ENCODE measurements at places on chromosomes 1 and 21.

DNA sequence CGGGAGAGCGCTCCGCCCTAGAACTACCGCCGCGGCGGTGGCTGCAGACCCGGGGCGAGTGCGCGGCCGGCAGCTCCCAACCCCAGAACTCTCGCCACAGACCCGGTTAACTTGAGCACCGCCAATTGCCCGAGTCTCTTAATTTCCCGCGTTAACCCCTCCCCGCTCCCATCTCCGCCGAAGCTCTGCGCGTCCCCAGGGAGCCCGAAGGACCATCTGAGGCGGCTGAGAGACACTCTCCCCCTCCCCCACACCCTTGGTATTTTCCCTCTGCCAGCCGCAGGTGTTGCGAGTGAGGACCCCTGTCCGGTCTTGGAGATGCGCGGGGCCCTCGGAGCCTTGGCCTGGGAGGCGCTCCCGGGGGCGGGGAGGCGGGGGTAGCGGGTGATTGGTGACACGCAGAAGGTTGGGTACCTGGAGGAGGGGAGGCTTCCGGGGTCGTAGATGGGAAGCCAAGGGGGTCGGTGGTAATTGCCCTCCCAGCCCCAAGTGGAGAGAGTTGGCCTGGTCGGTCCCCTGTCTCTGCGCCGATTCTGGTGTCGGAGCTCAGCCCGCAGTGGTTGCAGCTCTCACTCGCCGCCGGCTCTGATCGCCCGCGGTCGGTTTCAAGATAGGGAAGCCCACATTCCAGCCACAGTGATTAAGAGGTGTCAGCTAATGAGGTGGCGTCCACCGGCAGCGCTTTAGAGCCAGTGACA, 858 bp upstream of the SUSD4 start:
- DNase-seq = no peak

DNA sequence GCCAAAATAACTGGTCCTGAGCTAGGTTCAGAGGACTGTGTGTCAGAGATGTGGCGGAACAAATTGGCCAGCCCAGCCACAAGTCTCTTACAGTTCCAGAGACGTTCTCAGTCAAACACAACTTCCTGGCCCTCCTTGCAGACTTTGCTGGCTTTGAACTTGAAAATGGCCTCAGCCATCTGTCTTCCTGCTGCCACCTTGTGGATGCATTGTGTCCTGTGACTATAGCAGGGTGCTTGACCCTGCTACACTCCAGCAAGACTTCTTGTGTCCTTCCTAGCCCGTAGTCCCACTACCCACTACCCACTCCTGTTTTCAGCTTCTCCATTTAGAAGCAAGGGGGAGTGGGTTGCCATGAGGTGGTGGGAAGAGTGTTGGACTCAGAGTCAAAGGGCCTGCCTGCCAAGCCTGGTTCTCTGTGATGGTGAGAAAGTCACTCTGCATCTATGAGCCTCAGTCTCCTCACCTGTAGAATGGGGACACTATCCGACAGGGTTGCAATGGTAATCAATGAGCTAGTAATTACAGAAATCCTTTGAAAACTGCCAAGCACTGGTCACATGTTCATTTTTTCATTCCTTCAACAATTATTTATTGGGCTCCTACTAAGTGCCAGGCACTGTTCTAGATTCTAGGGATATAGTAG, 109.9 kb downstream of the IGSF21 start:
- no peak for DNase-seq

- no peak for DNase-seq
Measured at GRCh38 chr1:194833111-194833510, 1646.7 kb upstream of the B3GALT2 start.

GRCh38 chr1:235402457-235403200, 35.4 kb downstream of the TBCE start:
- DNase-seq = no peak

GRCh38 chr1:214719207-214719606, 116.2 kb downstream of the CENPF start:
- no peak for DNase-seq

- no peak for DNase-seq
Measured at GRCh38 chr1:14443164-14443787, 155.2 kb upstream of the KAZN start.

- no peak for DNase-seq
Measured at GRCh38 chr1:153684892-153685291, 6.4 kb downstream of the NPR1 start.

GRCh38 chr1:7259955-7260354, 474.7 kb downstream of the CAMTA1 start:
- no peak for DNase-seq

GRCh38 chr1:165616054-165616612, 14.9 kb upstream of the MGST3 start:
- no peak for DNase-seq

DNA sequence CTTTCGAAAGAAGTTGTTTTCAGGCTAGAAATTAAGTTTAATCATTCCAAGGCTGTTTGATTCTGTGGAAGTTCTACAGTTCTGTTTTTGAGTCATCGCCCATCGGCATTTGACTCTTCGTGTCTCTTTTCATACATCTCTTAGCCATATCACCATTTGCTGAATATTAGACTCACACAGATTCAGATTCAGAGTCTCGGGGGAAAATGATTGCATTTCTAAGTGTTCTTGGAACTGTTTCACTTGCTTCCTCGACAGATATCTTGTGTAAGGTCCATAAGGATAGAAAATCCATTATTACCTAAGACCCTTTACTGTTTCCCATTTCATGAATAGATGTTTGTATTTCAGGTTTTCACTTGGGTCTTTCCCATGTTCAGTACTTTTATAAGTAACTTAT, 237.0 kb upstream of the SGIP1 start:
- DNase-seq = no peak

GRCh38 chr21:45299864-45300785, 12.4 kb upstream of the POFUT2 start:
- DNase-seq = no peak

Measured in amniotic stem cell (primary cell).